Activated naive CD4-positive, alpha-beta T cell treated with Interleukin-2 at 50 U/mL for 16 hours (primary cell): ENCODE measurements at places on chromosomes 7 and 10.

- DNase-seq = no peak
Observed at GRCh38 chr7:95095966-95096540, 188.7 kb downstream of the PPP1R9A start.

DNA sequence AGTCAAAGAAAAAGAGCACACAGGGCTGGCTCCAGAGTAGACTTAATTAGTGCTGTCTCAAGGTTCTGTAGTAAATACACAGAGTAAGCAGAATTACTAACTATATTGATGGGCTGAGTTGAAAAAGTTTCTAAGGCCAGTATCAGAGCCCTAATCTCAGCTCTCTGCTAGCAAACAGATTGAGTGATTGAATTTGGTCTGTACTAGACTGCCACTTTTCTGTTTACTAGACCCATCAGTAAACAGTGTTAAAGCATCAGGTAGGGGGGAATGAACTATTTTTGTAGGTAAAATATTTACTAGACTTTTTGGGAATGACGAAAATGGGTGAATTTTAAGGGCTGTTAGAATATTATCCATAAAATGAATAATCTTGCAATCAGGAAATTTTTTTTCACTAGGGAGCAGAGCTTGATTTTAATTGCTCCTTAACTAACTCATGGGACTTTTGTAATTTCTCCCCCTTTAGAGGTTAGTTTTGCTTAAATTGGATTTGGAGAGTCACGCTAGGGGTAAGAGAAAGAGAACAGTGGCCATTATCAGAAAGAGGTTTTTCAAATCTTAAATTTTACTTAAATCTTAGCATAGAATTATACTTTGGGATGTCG is 37.3 kb upstream of the RASGEF1A start:
- DNase-seq = no peak

GRCh38 chr10:129552119-129552518 is 85.1 kb downstream of the MGMT start:
- DNase-seq = no peak

DNA sequence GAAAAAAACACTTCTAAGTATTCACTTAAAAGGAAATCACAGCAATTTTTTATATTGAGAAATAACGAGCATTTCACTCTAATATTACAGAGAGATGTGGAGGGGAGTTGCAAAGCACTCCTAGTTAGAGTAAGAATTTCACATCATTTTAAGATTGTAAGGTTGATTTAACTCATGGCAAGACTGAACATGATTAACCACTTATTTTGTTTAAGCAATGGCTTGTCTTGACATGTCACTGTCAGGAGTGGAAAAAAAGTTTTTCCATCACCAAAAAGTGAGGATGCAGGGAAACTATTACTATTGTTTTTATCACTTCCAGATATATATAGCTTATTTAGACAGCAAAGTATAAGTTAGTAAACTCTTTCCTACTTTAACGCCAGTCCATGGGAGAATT is 27.1 kb downstream of the CD36 start:
- no peak for DNase-seq

DNA sequence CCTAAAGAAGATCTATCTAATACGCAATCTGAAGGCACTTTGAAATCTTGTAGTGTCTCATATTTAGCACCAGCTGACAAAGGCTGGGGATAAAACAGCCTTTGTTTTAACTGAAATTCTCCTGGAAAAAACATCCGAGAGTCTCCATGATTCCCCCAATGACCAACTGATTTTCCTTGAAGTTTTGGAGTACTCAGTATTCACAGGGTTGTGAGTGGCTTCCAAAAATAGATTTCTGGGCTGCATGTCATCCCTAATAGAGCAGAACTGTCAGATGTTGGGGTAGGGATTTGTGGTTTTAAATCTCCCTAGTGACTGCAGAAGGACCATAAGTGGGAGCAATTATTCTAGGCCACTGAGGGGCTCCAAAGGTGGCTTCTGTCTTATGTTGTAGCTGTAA is 206.4 kb downstream of the TAX1BP1 start:
- DNase-seq = no peak

DNA sequence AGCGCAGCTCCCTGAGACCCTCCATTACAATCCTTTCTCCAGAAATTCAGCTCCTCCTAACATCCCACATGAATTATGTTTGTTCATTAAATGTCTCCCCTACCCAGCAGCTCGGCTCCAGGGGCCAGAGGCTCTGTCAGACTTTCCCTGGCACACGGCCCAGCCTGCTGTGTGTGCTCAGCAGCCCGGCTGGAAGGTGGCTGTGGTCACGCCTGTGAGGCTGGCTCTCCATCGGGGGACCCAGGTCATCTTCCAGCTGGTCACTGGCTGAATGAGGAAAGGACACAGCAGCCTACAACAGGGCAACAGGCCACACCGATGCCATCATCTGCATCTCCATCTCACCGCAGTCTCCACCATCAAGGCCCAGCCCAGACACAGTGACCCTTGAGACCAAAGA is 219.8 kb downstream of the MAD1L1 start:
- no peak for DNase-seq

DNA sequence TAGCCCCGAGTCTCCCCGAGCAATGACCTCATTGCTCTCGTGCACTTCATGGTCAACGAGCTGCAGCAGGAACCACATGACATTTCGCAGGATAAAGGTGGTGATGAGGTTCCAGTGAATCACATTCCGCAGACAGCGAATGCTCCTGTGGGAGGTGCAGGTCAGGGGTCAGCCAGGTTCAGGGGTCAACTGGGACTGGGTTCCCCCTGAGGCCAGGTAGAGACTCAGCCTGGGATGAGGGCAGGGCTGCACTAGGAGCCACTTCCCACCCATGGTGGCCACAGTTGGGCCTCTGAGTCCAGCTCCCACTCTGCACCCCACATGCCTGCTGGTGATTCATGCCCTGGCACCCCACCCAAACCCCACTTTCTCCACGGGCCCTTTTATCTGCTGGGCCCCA is 17.2 kb downstream of the CRHR2 start:
- no peak for DNase-seq

GRCh38 chr10:88881922-88882645 is 2.0 kb downstream of the STAMBPL1 start:
- no peak for DNase-seq

- DNase-seq = no peak
Observed at GRCh38 chr10:93567277-93568104, 1.0 kb downstream of the FFAR4 start.

GRCh38 chr10:75611993-75612372 is 180.6 kb downstream of the LRMDA start:
- no peak for DNase-seq

DNA sequence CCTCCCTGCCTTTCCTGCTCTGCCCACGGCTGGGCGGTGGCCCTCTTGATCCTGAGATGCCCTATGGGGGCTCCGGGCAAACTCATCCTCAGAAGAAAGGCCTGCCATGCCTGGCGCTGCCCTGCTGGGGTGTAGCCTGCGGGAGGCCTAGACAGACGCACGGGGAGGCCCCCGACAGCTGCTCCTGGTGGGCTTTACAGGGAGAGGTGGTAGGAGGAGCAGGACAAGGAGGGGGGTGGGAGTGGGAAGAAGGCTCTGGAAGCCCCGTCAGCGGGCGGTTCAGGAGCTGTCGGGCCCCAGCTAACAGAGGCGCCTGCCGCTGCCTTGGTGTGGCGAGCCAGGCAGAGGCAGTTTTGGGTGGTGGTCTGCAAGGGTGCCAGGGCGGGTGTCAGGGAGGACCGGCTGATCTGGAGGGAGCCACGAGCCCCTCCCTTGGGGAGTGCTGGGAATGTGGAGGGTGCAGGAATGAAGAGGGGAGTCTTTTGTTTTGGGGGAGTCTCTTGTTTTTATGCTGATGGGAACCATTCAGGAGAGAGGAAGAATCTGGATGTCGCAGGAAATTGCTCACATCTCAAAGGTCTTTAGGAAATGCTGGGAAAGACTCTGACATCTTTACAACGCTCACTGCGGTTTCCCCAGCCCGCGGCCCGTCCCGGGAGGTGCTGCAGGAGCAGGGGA is 63.5 kb downstream of the CFAP46 start:
- DNase-seq = no peak

DNA sequence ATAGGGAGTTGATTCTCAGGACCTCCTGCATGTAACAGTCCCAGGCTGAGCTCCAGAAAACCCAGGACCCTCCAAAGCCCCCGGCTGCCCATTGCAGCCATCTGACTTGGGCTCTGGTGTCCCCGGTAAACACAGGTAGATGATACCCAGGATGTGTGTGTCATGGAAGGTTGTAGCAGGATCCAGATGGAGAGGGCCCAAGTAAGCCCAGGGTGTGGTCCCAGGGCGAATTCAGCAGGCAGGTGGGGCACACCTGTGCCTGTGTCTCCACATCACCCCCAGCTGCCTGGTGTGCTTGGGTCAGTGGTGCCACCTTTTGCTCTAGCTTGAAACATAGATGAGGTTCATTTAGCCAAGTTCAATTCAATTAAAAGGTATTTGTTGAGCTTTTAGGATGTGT is 524.1 kb downstream of the GLRX3 start:
- no peak for DNase-seq

DNA sequence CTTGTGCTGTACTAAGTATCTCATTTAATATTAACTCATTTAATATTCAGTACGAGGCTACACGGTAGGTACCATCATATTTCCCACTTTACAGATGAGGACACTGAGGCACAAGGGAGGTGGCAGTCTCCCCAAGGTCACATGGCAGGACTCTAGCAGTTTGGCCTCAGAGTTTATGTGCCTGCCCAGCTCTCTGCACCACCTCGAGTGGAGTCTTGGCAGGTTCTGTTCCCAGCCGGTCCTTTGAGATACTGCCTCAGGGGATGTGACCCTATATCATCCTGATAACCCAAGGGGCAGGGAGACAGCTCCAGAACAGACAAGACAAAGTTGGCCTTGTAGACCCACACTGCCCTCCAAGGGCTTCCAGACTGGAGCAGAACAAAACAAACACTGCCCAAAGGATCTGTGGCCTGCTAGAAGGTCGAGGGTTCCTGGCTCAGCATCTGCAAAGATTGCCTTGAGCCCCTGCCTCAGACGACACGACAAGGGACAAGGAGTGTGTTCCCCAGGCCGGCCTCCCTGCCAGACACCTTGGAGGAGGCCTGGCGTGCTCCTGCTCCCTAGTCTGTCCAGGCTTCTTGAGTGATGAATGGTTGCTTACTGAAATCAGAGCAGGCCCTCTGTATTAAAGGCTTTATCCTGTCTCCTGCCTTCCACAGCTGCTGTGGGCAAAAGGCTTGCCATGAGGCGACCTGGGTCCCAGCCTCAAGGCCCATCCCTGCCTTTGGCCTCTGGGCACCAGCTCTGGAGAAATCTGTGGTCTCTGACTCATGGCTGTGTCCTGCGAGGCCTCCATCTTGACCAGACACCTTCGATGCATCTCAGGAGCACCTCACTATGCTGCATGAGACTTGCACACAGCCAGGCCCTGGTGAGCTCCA is 3.9 kb upstream of the PWWP2B start:
- no peak for DNase-seq

- no peak for DNase-seq
Observed at GRCh38 chr10:97020452-97021400, 165.0 kb downstream of the SLIT1 start.

- DNase-seq = no peak
Observed at GRCh38 chr7:73920406-73921134, 59.6 kb downstream of the TMEM270 start.

DNA sequence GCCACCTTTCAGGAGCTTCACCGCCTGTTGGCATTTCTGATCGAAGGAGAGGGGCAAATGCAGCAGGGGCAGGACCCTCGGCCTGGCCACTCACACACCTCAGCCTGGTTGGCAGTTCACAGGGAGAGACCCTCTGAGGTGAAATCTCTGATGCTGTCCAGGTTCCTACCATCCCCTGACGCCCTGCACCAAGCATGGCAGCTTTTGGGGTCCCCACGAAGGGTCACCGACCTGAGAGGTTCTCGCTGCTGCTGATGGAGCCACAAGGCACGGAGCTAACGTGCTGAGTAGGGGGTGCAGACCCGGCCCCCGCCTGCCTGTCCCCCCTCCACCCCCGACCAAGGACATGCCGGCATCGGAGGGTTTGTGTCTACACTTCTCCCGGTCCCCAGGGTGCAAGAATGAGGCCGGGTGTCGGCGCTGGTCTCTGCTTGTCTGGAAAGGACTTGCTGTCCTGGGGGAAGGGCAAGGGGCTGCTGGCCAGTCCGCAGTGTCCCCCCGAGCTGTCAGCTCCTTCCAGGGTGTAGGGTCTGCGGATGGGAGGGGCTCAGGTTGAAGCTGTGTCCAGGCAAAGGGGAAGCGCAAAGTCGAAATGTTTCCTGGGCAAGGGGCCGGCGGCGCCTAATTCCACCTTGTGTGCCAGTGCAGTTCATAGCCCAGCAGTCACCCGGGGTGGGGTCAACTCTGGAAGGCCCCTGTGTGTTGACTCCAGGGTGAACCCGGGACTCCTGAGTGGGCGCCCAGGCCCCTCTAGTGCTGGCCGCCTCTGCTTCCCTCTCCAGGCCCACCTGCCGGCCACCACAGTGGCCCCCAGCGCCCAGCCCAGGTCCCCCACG is 132.6 kb downstream of the DNAJB6 start:
- no peak for DNase-seq

DNA sequence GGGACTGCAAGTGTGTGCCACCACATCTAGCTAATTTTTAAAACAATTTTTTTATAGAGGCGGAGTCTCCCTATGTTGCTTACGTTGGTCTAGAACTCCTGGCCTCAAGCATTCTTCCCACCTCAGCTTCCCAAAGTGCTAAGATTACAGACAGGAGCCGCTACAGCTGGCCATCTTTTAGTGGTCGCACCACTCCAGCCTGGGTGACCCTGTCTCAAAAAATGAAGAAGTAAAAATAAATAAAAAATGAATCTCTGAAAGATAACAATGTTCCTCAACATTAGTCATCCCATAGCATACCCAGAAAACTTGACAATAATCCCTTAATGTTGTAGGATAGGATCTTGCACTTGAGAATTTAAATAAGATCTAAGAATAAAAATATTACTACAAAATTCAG is 18.2 kb downstream of the WBP1L start:
- no peak for DNase-seq

DNA sequence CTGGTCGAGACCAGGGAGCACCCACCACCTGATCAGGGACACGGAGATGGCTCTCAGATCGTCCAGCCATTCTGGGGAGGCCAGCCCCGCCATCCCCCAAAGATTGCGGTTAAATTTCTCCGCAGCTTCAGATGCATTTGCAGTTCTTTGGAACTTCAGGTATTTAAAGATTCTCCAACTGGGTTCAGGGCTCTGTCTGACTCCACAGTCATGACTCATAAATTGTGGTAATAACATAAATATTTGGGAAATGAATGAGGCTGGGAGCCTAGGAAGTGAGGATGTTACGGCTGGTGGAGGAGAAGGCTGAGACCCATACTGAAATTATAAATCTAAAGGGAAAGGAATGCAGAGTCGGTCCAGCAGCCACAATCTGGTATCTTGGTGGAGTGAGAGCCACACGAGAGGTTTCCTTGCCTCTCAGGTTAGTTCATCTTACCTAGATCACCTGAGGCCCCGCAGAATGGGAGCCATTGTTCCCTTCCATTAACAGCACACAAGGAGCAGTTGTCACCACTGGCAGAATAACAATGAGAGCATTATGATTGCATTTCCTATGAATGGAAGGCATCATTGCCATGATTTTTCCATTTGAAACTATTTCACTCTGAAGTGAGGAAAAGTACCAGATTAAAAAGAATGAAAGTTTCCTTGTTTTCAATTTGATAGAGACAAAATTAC is 26.7 kb upstream of the DNAJB6 start:
- no peak for DNase-seq

GRCh38 chr10:132600416-132600815 is 62.8 kb downstream of the INPP5A start:
- DNase-seq = no peak

- no peak for DNase-seq
Observed at GRCh38 chr10:44965104-44965503, 5.5 kb downstream of the RASSF4 start.
